BJ (cell line): ENCODE measurements at places on chromosomes 12 and 14.

- DNase-seq, result no peak
Measured at GRCh38 chr12:108606492-108606891, 8.6 kb upstream of the TMEM119 start.

DNA sequence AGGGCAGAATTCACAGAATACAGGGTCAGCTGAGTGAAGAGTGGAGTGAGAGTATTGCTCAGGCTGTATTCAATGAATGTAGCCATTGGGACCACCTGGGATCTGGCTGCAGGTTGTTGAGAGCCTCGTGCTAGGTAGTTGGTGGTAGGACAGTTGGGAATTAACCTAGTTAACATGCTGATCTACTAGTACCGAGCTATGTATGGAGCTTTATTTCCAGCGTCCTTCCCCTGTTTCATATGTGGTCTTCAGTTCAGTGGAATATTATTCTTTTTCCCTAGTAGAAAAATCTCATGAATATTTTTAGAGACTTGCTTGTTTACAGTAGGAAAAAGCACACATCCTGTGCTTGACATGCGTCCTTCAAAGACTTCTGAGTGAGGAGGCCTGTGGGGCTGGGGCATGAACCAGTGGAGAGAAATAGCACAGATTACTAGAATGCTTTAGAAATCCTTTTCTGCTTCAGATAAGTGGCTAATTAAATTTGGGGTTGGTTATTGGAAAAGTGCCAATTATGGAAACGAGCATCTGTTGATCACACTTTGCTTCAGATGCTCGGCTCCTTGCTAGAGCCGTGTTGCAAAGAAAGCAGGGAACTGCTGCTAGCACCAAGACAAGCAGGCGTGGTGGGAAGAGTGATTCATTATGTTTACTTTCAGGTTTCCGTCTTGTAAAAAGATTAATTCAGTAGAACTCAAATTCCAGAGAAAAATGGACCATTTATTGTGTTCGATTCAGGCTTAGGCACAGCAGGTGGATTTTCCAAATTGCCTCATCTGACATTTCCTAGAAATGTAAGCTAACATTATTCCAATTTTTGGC lies 53.6 kb downstream of the ARF6 start:
- DNase-seq, result peak; percentile 49

- no peak for DNase-seq
Measured at GRCh38 chr12:62718762-62719426, 216.1 kb downstream of the PPM1H start.

DNA sequence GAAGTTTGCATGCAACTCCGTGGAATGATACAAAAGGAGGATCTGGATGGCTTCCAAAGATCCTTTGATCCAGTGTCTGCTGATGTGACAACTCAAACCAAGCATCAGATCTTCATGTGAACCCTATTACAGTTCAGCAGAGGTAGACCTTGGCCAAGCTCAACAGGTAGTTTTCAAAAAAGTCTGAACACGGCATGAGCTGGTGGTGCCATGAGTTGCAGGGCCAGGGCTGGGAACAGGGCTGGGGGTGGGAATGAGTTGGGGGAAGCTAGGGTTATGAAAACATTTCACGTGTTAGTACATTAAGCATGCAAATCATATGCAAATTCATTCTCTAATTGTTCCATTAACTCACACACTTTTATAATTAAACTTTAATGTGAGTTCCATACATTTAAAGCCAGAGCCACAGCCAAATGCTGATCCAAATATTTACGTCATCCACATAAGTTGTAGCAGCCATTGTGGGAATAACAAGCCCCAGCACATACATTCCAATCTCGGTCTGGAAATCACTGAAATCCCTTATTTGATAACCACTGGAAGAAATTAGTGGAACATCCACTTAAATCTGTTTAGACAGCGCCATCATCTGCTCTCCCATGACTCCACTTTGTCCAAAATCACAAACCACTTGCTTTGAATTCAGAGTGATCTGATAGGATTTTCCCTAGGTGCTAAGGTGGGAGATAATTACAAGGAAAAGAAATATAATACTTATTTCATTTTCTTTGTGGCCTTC lies 158.5 kb downstream of the APAF1 start:
- DNase-seq, result no peak

DNA sequence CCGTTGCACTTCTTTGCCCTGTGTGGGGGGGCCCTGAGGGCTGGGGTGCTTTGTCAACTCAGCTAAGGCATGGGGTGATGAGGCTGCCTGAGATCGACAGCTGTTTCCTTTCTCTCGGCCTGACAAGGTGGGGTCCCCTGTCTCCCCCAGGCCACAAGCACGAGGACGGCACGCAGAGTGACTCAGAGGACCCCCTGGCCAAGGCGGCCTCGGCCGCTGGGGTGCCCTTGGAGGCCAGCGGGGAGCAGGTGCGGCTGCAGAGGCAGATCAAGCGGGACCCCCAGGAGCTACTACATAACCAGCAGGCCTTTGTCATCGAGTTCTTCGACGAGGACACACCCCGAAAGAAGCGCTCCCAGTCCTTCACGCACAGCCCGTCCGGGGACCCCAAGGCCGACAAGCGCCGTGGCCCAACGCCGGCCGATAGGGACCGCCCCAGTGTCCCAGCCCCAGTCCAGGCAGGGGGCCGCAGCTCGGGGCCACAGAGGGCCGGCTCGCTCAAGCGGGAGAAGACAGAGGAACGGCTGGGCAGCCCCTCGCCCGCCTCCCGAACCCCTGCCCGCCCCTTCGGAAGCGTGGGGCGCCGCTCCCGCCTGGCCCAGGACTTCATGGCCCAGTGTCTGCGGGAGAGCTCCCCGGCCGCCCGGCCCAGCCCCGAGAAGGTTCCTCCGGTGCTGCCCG lies 18.8 kb downstream of the CEP170B start:
- no peak for DNase-seq

GRCh38 chr14:76097547-76097946 lies 54.2 kb upstream of the GPATCH2L start:
- no peak for DNase-seq

DNA sequence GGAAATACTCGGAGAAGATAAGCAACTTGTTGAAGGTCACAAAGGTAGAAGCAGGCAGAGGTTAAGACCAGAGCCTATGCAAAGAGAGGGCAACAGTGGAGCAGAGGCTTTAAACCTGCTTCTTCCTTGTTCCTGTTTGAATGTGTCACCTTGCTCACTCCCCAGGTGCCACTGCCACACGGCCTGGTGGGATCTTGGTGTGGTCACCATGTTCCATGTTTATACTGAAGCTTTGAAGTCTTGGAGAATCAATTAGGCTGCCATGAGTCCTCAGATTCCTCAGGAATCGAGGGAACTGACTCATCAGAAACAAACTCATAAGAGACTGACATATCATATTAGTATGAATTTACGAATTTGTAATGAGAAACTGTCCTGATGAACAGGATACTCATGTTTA lies 46.8 kb downstream of the IQSEC3 start:
- DNase-seq, result no peak

DNA sequence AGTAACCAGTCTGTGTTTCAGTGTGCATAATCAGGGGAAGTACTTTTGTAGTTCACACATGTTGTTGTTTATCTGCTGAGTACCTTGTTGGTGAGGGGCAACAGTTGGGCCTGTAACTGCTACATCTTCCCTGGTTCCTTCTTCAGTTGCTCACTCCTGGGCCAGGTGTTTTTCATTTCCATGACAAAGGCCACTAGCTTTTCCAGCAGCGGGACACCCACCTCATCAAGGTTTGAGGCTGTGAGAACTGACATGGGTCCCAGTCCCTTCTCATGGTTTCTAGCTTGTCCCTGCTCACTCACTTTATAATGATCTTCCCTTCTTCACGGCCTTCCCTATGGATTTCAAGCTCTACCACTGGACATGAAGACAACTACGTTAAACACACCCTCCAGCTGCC lies 1.5 kb upstream of the NOXRED1 start:
- DNase-seq, result no peak

GRCh38 chr12:96471368-96472050 lies 17.9 kb upstream of the CFAP54 start:
- no peak for DNase-seq

GRCh38 chr12:4240161-4240783 lies 33.3 kb upstream of the CCND2 start:
- DNase-seq, result no peak

DNA sequence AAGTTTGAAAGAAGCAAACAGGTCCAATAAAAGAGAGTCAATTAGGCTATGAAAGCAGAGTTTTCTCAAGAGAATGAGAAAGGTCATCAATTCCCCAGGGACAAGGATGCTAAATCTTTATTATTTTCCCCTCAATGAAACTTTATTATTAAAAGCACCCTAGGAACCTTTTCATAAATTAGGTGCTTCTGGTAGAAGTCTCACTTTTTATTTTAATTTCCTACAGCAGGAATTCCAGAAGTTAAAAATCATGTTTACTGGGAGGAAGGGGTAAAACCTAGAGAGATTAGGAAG lies 223.2 kb upstream of the SOX5 start:
- DNase-seq, result no peak

DNA sequence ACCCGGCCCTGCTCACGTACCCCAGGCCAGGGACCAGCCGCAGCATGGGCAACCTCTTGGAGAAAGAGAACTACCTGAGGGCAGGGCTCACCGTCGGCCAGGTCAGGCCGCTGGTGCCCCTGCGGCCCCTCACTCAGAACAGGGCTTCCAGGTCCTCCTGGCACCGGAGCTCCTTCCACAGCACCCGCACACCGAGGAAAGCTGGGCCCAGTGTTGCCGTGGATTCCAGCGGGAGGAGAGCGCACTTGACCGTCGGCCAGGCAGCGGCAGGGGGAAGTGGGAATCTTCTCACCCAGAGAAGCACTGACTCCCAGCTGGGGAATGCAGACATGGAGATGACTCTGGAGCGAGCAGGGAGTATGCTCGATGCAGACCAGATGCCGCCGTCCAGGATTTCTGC lies 7.9 kb upstream of the VAMP1 start:
- peak; percentile 33 for DNase-seq

GRCh38 chr14:20376071-20376588 lies 32.7 kb downstream of the PARP2 start:
- no peak for DNase-seq

DNA sequence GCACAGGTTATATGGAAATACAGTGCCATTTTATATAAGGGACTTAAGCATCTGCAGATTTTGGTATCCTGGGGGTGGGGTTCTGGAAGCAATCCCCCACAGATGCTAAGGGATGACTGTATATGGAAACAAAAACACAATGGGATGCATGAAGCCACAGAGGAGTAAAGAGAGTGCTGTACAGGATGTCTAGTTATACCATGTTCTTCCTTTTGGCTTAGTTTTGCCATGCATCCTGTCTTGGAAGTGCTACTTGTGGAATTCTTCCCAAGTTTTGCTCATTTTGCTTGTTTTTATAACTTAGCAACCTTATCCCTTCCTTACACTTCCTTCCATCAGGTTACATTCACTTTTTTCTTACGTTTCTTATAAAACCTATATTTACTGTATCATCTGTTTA lies 55.6 kb downstream of the TRMT5 start:
- DNase-seq, result no peak

DNA sequence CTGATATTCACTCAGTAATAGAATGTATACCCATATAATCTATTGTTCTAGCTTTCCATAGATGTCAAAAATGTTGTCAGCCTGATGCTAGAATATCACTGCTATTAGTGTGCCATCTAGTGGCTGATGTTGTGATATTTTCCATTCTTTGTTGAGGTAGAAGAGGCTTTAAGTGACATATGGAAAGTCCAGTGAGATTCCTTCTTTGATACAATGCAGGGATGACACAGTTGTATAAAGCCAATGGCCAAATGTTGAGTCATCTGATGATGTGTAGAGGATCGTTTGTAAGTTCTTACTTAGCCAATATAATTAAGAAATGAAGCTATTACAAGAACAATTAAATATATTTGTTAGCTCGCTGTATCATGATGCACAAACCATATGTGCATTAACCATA lies 58.1 kb upstream of the PCED1B start:
- peak; percentile 62 for DNase-seq

DNA sequence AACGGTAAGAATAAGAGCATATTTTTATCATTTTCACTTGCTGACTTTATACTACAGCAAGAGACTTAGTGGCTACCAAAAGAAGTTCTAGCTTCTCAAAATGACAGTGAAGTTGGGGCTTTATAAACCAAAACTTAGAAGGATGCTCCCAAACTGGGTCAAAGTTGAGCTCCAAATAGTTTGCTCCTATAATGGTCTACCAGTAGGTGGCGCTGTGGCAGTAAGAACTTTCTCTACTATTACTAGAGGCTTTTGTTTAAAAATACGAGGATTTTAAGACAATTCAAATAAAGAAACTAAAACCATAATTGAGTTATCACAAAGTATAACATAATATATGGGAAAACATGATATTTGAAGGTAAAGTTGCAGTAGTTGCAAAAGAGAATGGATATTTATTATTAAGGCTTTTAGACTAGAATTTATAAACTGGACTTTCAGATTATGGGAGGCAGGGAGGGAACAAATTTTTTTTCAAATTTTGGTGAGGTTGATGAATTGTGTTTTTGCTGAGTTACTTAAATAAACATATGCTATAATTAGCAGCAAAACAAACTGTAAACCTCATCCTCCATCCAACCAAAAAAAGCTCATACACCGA lies 75.0 kb downstream of the TGFB3 start:
- DNase-seq, result no peak

GRCh38 chr12:6307529-6307928 lies 3.0 kb upstream of the PLEKHG6 start:
- no peak for DNase-seq

DNA sequence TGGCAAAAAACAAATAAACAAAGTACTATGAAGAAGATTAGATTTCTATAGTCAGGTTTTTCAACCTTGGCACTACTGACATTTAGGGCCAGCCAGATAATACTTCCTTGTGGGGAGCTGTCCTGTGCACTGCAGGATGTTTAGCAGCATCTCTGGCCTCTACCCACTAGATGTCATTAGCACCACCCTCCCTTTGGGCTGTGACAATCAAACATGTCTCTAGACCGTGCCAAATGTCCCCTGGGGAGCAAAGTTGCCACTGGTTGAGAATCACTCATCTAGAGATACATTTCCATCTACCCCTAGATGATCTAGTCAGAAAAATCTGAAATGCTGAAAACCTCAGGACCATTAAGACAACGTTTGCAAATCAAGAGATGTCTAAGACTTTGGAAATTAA lies 29.9 kb downstream of the SRRM4 start:
- DNase-seq, result no peak

DNA sequence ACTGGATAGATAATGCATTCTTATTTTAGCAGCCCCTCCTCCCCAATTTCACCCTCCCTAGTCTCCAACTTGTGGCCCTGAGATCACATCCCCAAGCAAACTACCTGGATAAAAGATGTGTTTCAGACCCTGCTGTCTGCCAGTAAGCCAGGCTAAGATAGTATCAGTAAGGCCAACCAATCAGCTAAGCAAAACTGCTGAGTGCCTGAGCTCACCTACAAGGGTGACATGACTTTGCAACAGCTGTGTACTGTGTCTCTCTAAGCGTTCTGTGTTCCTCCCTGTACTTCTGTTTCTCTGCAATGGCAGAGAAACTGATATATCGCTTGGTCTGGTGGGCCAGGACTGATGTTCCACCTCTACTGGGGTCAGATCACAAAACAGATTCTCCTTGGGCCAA lies 224.9 kb downstream of the BTG1 start:
- no peak for DNase-seq

- DNase-seq, result no peak
Measured at GRCh38 chr14:60154671-60155070, 10.5 kb downstream of the DHRS7 start.

- no peak for DNase-seq
Measured at GRCh38 chr14:60756847-60757246, 22.3 kb downstream of the MNAT1 start.

GRCh38 chr12:13251521-13251920 lies 55.0 kb downstream of the EMP1 start:
- no peak for DNase-seq
